Activated effector memory CD4-positive, alpha-beta T cell treated with anti-CD3 and anti-CD28 coated beads, Interleukin-2, amount 50 U/mL, for 16 hours (primary cell): ENCODE measurements at places on chromosomes 11 and 22.
A peak's percentile ranks its signal among the peaks of the same experiment; 100 is the strongest.

DNA sequence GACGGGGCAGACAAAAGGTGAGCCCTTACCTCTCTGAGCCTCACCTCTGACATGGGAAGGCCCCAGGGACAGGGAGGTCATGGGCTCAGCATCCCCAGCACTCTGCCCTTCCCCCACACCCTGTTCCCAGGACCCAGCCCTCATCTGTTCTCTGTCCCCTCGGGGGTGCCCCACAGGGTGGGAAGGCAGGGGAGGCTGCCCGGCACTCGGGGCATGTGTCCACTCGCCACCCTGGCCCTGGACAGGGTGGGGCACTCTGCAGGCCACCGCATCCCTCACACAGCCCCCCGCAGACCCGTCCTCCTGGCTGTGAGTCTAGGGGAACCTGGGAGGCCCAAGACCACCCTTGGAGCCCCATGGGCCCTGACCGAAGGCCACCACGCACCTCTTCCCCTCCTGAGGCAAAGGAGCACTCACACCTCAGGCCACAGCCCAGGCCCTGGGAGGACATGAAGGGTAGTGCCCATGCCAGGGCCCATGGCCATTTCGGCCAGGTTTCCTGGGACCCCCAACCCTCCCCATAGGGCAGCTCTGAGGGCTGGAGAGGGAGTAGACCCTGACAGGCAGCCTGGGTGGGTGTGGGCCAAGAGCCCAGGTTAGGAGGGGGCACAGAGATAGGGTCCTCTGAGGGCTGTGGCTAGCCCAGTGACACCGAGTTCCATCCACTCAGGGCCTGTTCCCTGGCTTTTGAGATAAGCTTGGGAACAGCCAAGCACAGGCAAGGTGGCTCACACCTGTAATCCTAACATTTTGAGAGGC, 193.1 kb downstream of the IGLL1 start:
- no peak for DNase-seq

DNA sequence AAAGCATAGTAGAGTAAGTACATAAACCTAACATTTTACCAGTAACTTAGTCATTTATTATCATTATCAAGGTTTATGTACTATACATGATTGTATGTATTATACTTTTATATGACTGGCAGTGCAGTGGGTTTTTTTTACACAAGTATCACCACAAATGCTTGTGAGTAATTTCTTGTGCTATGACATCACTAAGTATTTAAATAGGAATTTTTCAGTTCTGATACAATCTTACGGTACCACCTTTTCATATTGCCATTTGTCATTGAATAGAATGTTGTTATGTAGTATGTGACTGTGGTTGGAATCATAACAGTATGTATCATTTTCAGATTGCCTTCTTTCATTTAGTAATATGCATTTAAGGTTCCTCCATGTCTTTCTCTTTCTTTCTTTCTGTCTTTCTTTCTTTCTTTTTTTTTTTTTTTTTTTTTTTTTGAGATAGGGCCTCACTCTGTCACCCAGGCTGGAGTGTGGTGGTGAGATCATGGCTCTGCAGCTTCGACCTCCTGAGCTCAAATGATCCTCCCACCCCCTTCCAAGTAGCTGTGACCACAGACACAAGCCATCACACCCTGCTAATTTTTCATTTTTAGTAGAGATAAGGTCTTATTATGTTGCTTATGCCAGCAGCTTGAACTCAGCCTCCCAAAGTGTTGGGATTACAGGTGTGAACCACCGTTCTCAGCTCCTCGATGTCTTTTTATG, 18.6 kb downstream of the ATM start:
- peak; percentile 74 for DNase-seq

DNA sequence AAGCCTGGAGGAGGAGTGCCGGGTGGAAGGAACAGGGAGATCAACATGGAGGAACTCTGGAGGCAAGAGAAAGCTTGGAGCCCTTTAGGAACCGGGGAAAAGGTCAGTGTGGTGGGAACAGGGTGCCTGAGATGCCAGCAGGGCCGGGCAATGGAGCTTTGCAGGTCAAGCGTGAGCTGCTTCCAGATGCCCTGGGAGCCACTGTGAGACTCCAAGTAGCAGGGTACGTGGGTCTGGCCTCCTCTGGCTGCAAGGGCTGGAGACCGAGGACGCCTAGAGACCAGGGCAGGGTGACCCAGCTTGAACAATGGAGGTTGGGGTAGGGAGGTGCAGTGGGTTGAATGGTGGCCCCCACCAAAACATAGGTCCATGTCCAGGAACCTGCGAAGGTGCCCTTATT, 15.6 kb upstream of the EMID1 start:
- DNase-seq: no peak

DNA sequence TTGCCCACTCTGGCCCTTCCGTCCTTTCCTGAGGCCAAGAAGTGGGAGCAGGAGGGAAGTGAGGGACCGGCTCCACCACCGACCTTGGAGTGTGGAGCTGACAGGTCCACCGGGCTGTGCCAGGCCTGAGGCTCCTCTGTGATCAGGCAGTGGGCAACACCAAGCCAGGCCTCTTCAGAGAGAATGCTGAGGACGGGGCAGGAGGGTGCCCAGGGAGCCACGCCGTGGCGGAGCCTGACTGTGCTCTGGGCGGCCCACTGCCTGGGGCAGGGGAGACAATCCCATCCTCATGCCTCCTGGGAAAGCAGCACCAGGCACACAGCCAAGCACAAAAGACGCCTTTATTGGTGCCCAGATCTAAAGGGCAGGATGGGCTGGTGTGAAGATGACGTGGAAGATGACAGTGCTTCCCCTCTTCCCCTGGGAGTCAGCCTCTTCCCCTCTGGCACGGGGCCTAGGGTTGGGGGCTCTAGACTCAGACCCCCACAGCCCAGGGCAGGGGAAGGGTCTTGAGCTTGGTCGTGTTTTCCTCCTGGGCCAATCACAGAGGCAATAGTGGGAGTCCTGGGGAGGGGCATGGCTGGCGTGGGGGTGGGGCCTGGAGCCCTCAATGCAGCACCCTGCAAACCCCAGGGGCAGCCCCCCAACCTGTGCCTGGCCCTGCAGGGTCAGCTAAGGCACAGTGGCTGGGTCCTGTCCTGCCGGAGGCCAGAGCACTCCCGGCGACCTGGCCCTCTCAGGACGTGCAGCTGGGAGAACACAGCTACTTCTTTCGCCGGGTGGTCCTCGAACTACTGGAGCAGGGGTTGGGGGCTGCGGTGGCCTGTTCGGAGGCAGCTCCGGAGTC, 4.7 kb downstream of the LMF2 start:
- no peak for DNase-seq

DNA sequence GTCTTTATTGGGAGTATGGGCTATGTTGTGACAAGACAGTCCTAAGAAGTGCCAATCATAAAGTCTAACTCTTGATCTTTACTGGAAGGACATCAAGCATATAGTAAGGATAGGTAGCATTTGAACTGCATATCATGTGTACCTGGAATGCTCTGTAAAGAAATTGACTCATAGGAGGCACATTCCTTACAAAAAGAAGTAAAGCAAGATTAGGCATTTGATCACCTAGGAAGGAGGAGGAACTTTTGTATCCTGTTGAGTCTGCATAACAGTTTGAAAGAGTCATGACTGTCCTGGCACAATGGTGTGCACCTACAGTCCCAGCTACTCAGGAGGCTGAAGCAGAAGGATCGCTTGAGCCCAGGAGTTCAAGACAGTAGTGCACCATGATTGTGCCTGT, 42.2 kb upstream of the DNAJB7 start:
- DNase-seq: no peak

DNA sequence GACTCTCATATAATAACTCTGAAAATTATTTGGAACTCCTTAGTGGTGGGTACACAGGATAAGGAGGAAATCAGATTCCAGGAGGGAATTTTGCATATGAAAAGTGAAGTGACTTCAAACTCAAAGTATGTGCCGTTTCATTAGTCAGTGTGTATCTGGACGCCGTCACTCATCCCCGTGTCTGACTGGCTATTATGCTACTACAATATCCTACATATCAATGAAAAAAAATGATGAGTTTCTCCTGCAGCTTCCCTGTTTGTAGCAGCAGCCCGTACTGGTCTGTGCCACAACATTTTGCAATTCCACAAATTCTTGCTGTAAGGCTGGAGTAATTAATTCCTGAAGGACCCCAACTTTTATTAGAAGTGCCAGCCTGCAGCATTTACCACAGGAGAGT, 16.5 kb downstream of the WT1 start:
- no peak for DNase-seq

DNA sequence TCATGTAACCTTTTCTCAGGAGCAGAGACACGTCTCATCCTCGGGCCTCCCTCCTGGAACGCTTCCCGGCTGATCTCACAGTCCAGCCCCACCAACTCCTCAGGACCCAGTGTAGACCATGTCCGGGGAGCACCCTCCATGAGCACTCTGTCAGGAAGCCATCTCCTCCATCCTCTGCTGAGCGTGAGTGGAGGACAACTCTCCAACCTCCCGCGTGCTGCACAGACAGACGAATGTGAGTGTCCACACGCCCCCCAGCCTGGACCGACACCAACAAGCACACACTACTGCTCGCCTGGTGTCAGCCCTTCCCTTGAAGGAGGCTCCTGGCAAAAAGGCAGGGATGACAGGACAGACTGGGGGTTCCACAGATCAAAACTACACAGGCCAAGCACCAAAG, 86.6 kb downstream of the SHANK2 start:
- peak; percentile 21 for DNase-seq

DNA sequence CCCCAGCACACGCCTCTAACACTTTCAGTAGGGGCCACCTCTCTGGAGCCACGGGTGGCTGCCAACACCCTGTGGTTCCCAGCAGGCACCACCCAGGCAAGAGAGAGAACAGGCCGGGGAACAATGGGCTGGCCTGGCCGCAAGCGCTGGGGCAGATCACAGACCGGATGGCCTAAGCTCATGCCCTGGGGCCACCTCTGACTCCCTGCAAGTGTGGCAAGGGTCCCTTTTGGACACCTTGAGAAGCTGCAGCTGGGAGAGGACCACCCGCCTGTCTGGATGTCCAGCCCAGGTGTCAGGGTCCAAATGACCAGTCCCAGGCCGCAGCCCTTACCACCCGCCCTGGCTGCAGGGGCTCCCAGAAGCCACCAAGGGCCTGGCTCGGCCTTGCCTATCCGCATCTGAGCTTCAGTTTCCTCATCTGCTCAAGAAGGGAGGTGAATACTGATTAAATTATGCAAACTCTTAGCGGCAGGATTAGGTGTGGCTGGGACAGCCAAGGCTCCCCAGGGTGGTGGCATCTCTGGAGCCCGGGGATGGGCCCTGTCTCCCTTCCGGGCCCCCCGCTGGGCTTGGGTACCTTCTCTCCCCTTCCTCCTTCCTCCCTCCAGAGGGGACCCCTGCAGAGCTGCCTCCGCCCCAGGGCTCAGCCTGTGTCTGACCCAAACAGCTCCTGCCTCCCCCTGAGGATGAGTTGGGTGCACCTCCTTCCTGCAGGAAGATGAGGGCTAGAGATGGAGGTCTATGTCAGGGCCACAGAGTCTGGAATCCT, 785 bp upstream of the SUSD2 start:
- no peak for DNase-seq

DNA sequence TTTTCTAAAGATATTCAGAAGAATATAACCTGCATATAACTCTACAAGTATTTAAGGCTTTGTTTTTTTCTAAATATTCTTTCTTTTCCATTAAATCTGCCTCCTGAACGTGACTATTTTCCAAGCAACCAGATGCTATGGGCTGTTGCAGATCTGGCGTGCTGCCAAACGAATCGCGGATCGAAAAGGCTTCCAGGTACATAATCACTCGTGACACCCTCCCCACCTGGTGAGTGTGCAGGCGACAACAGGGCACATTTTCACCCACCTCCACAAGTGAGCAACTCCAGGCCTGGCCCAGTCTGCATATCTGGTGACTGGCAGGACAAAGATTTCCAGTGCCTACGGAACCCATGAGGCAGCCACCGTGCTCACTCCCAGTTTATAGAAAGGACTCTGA, 660.1 kb downstream of the OPCML start:
- no peak for DNase-seq

DNA sequence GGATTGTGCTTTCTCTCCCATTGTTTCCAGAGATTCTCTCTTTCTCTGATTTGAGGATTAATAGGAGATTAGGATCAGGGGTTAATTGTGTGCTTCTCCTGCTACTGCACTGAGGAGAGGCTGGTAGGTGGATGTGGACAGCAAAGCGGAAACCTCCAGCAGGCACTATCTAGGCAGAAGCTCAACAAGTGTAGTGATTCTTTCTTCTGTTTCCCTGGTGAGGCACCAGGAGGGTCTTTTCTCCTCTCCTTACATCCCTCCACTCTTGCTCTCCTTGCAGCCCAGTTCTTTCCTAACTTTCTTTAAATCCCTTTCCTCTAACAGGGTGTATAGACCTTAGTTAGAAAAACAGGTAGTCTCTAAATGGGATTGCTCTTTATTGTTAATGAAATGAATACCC, 1.9 kb upstream of the ZBTB16 start:
- DNase-seq: no peak

GRCh38 chr11:72613977-72614376, 60.2 kb downstream of the PDE2A start:
- no peak for DNase-seq

GRCh38 chr11:67640021-67640757, 626 bp upstream of the TBX10 start:
- peak; percentile 85 for DNase-seq
